ENCODE measurements at places on chromosomes 5 and 9.

DNA sequence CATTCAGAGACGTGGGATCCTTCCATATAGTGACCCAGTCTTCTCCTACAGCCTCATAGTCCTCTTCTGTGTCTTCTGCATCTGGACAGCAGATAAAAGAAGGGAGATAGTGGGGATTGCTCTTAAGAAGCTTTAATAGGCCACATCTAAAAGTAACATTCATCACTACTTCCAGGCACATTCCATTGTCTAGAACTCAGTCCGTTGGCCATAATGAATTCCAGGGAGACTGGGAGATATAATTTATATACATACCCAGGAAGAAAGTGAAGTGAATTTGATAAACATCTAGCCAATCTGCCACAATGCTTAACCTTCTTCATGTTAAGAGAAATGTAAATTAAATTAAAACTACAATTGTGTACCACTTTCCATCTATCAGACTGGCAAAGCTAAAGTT, 22.5 kb upstream of the GLIPR2 start:
- DNase-seq = no peak

- DNase-seq = no peak
Observed at GRCh38 chr9:82208741-82209450, 220.3 kb downstream of the SPATA31D1 start.

DNA sequence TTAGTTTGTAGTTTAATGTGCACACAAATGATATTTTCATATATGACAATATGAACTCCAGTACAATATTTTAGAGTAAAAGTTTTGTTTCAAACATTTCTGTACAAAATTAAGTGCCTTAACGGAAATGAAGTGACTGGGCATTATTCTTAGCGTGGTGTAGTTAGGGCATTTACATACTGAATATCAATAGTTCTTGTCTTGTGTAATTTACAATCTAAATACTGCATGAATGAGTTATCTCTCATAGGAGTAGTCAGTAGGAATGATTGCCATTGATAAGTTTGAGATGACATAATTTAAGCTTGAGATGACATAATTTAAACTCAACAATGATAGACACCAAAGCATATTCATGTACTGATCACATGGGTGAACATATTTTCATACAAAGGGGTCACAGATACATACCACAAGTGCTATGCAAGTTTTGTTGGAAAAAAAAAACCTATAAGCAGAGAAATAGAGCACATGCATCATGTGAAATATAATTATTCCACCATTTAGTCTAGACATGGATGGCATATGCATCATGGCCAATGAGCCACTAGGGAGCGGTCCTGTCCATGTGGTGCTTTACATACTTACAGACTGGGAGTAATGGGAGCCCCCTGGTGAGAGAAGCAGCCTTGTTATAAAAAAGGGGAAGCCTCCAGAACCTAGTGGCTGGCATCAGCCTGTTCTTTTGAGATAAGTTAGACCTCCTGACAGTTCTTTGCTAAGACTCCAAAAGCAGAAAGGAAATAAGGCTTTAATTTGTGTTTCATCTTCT, 1523.9 kb downstream of the MAT2B start:
- DNase-seq = no peak

GRCh38 chr9:2984491-2984890, 140.6 kb upstream of the PUM3 start:
- no peak for DNase-seq

DNA sequence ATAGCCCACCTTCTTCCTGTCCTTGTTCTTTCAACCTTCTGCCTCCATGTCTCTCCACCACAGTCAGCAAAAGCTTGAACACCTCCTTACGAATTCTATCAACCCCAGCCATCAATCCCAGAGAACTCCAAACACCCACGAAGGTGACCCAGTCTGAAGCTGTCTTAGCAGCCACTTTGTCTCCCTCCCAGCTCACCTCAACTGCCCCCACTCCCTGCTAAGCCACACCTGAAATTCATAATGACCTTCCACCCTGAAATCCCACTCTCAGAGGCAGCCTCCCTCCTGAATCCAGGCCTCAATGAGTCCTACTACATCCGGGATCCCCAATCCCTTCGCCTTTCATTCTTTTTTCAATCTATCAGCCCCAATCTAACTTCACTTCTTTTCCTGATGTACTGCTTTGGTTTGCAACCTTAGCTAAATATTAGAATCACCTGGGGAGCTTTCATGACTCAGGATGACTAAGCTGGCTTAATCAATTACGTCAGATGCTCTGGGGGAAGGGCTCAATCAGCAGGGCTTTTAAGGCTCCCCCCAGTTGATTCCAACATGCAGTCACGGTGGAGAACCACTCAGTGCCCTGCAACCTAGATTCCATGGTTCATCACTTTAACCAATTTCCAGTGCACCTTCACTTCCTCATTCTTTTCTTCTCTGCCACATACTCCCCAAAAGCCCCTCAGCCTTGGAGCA, 32.2 kb downstream of the BHMT start:
- no peak for DNase-seq

- no peak for DNase-seq
Observed at GRCh38 chr9:99863955-99864354, 42.3 kb downstream of the NR4A3 start.

GRCh38 chr9:107485458-107486043, 4.0 kb downstream of the KLF4 start:
- DNase-seq = no peak

GRCh38 chr5:177086654-177087397, at the start of gene FGFR4:
Gene FGFR4 (plus strand): TSS chr5:177086915. CDS start chr5:177089603, 2,688 bp downstream.
- peak; percentile 28 for DNase-seq

DNA sequence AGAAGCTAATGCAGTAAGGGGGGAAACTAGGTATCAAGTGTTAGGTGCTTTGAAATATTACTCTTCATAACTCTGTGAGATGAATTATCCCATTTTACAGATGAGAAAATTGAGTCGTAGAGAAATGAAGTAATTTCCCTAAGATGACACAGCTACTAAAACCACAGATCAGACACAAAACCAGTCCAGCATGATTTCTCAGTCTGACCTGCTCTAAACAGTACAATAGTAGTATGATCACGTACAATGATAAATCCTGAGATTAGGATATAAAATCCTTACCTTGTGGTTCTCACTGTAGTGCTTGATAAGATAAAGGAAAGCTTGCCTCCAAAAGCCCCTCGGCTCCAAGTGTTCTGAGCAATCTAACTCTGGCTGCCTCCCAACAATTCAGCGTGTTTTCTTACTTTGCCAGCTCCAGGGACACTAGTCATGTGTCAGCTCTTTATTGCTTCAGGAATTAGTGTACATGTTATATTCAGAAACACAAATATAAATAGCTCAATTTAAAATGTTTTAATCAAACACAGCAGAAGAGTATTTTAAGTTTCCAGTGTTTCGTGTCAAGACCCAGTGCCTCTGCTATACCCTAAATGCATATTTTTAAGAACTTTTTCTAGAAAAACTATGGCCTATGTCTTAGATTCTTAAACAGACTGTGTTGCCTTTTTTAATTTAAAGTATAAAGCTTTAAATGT, 243.6 kb downstream of the DENND1A start:
- DNase-seq = no peak

GRCh38 chr5:14153932-14154731, 11.0 kb downstream of the TRIO start:
- no peak for DNase-seq

DNA sequence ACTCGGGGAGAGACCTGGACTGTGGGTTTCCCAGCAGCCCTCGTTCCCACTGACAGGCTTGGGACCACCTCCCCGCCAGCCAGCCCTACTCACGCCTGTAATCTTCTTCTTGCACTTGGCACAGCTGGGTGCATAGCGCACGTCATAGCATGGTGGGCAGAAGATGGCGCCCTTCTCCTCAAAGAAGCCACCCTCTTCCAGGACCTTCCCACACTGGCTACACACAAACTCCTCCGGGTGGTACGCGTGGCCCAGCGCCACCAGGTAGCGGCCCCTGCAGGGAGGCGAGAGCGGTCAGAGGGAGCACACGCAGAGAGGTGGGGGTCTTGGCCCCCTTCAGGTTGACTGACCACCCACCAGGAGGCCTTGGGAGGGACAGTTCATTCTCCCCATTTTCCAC, 9.4 kb downstream of the PDLIM7 start:
- DNase-seq = no peak

GRCh38 chr5:68435611-68436010, 220.1 kb downstream of the PIK3R1 start:
- DNase-seq = no peak

- DNase-seq = no peak
Observed at GRCh38 chr9:108130905-108131304, 641.3 kb upstream of the KLF4 start.

GRCh38 chr5:96963267-96963666, 27.4 kb downstream of the LNPEP start:
- no peak for DNase-seq

DNA sequence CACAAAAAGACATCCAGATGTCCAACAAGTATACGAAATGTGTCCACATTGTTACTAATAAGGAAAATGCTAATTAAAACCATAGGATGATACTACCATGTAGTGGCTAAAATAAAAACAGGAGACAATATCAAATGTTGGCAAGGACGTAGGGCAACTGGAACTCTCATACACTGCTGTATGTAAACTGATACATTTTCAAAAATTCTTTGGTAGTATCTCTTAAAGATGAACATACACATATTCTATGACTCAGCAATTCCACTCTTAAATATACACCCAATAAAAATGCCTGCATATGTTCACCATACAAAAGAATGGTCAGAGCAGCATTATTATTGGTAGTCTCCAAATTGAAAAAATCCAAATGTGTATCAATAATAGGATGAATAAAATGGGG, 2.9 kb upstream of the CCDC180 start:
- DNase-seq = no peak

- DNase-seq = no peak
Observed at GRCh38 chr5:11064763-11065450, 303.9 kb upstream of the DAP start.

GRCh38 chr9:13190040-13190439, 89.5 kb downstream of the MPDZ start:
- DNase-seq = no peak

- DNase-seq = no peak
Observed at GRCh38 chr9:109027176-109027575, 13.9 kb upstream of the CTNNAL1 start.

DNA sequence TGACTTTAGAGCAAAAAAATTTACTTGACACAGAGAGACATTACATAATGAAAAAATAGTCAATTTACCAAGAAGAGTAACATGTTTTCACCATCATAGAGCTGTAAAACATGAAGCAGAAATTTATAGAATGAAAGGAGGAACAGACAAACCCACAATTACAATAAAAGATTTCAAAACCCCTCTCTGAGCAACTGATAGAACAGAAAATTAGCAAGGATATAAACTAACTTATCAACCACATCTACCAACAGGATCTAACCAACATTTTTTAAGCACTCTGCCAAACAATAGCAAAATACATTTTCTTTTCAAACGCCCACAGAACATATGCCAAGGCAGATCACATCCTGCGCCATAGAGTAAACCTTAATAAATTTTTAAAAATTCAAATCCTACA, 17.9 kb downstream of the SLCO4C1 start:
- no peak for DNase-seq

- DNase-seq = no peak
Observed at GRCh38 chr9:71747576-71747975, 20.7 kb downstream of the CEMIP2 start.

DNA sequence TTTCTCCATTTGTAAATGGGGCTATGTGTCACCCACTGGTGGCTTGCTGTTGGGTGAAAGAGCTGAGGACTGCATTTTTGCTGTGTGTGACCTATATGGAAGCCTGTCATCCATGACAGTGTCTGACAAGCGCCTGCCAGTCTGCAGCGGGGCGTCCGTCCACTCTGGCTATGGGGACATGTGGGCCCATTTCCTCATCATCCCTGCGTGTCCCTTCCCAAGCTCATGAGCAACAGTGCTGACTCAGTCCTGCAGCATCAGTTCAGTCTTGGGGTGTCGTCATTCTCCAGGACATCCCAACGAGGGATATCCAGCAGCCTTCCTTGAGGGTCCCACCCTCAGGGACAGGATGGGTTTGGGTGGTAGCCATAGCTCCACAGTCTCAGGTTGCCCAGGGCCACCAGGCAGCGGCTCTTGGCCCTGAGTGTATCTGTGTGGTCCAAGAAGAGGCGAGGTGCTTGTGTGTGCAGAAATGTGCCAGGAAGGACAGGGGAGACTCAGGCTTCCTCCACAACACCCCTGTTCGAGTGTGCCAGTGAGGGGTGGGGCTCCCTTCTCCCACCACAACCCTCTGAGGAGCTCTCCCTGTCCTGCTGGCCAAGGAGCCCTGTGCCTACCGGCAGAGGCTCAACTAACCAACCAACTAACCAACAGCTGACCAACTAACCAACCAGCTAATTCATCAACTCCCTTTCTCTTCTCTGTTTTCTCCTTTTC, 2.1 kb downstream of the FGD3 start:
- no peak for DNase-seq

DNA sequence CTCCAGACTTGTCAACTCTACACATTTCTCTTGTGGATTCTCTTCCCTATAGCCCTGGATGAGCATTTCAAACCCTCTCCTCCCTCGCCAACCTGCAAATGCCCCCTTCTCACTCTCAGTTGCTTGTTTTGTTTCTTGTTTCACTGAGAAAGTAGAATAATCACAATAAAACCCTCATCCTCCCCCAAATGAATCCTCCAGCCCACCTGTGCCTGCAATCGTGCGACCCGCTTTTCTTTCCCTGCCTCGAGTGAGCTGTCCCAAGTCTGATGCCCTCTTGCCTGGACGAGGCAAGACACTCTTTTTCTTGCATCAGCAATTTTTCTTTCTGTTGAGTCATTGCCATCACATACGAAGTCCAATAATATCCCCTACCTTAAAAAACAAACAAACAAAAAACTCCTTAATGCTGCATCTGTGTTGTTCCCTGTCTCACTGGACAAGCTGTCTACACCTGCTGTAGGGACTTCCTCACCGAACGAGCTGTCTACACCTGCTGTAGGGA, 3.7 kb upstream of the CACNA1B start:
- DNase-seq = no peak

GRCh38 chr9:89418882-89419640, 78.9 kb downstream of the SEMA4D start:
- no peak for DNase-seq

DNA sequence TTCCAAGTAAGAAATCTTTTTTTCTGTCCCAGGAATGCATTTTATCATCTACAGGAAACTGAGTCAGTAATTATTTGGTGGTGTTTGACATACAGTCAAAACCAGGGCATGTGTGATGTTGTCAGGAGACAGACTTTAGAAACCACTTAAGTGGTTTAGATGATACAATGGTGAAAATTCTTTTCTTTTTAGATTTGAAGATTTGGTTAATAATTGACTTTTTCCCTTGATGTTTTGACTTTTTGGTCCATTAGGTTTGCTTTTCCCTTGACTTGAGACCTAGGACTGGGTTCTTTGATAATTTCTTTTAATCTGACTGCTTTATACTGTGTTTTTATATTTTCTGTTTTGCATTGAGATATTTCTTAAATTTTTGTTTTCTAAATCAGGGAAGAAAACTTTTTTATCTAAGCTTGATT, 85.2 kb downstream of the RASGRF2 start:
- DNase-seq = no peak

DNA sequence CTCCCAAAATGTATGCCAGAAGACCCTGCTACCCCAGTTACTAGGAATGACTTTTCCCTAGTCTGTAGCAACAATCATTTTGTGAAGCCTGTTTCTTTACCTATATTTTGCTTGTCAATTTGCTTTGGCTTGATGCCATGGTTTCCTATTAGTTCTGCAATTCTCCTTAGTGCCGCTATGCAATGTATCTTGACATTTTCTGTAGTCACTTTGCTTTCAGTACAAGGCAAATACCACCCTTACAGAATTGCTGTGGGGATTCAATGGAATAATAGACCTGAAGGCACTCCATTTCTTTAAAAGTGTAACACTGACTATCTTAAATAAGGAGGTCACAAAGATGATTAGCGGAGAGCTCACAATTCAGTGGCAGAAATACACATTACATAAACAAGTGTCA, 291.1 kb downstream of the NR2F1-AS1 start:
- no peak for DNase-seq
